ENCODE measurements at places on chromosomes 12 and 14.

DNA sequence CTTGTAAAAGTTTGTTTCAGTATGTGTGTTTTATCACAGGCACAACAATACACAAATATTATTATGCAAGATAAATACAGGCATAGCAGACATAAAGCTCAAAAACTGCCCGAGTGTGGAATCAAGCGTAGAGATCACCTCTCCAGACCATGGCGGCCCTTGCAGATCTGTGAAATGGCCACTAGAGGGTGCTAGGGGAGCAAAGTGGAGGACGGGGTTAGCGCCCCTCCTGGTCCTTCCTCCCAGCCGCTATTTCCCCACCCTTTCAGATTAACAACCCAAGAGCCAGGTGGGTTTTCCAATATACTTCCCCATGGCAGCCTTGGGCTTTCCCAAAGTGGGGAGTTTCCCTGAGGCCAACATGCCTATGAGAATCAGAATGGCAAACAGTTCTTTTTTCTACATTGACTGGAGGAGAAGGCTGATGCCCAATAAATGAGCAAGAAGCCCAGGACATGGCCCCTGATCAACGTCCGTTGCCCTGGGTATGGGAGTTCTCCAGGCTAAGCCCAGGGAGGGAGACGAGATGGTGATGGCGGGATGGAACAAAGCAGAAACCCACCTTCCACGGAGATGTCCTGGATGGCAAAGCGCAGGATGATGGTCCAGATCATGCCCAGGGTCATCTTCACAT lies 67.4 kb downstream of the ACTN1 start:
- DNase-seq, result peak; percentile 76

DNA sequence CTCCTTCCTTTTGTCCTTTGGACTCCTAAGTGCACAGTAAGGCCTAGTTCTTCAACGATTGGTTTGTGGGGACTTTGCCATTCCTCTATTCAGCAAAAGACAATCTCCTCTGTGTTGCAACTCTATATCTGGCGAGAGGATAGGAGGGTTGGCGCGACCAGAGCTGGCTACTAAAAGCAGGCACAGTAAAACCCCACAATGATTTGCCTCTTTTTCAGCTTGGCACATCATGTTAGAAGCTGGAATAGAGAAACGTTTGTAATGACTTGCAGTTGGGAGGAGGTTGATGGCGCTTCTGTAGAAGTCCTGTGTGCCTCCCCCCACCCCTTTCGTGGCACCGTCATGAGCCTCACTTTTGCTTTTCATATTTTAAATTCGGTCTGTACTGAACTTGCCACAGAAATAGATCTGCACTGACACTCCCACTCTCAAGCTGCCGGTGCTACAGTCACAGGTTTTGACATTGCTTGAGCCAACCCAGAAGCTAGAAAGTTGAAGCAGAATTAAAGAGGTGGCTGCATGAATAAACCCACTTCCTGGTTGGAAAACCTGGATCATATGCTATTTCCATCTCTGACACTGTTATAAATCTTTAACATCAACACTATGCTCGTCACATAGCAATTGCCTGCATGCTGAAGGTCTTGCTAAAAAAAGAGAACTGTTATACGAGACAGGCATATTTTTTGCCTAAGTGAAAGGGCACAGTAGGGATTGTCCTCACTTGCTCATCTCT lies 315.3 kb upstream of the PRICKLE1 start:
- DNase-seq, result no peak

GRCh38 chr14:64186231-64187129 lies 107.7 kb downstream of the ESR2 start:
- DNase-seq, result no peak

DNA sequence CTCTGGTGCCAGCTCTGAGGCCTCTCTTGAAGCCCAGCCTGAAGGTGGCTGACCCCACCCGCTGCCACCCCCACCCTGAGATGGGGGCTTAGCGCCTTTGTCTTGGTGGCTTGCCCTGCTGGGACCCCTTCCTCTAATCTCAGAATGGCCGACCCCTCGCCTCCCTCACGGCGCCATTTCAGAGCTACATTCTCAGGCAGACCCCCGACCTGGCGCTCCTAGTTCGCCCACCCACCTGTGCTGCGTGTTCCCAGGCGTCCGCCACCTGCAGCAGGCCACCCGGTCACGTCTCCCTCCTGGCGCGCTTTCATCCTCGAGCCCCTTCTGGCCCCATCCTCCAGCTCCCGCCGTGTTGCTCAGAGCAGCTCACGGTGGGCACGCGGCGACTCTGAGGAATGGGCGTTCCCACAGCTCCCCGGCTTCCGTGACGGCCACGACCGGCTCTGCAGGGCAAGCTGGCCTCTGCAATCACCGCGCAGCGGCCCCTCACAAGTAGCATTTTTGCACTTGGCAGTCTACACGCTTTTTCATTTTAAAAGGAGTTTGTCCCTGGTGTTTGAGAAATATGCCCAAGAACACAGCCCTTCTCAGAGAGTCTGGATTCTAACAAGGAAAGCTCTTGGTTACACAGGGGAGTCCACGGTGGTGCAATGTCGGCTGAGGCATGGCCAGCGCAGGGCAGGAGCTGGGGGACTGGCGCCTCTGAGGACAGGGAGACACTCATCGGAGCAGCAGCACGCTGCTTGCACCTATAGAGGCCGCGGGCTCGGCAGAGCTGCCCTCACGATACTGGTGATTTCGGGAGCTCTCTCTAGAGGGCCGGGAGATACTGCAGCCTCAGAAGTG lies 105.7 kb upstream of the C14orf180 start:
- DNase-seq, result no peak

GRCh38 chr14:72557671-72558070 lies 336.2 kb downstream of the DPF3 start:
- no peak for DNase-seq
